MCF 10A (cell line): ENCODE measurements at places on chromosomes 2 and 18. TPM values are rescaled to one million over a fixed set of nuclear protein-coding genes. Genes with fewer than 3 reads are reported as not detected.

The ASB18 gene
- total RNA-seq: not detected in 2 replicates

The MAP2 gene
- 16.2 and 40.2 TPM in 2 replicates for total RNA-seq

The CHCHD5 gene
- 54.5 and 56.1 TPM in 2 replicates for total RNA-seq

The PCARE gene
- not detected in 2 replicates for total RNA-seq

The SP5 gene
- total RNA-seq: not detected in 2 replicates

The BOLL gene
- total RNA-seq: not detected in 2 replicates
